Activated CD8-positive, alpha-beta memory T cell treated with anti-CD3 and anti-CD28 coated beads for 1 hour (primary cell): ENCODE measurements at places on chromosomes 7 and 10.

GRCh38 chr10:42734536-42734935, 48.1 kb upstream of the BMS1 start:
- no peak for DNase-seq

DNA sequence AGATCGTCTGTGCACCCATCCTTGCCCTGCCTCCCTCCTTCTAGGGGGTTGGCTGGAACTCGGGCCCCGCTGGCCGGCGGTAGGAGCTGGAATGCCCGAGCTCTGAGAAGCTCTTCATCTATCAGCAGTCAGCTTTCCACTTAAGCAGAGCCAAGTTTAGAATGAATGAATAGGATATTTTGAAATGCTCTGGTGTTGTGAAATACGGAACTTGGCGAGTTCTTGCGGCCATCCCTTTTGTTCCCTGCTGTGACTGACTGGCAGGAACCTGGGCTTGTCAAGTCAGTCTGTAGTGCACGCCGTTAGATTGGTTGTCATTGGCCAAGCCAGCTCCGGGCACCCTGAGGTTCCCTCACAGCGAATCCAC, 33.3 kb downstream of the FOXK1 start:
- no peak for DNase-seq

DNA sequence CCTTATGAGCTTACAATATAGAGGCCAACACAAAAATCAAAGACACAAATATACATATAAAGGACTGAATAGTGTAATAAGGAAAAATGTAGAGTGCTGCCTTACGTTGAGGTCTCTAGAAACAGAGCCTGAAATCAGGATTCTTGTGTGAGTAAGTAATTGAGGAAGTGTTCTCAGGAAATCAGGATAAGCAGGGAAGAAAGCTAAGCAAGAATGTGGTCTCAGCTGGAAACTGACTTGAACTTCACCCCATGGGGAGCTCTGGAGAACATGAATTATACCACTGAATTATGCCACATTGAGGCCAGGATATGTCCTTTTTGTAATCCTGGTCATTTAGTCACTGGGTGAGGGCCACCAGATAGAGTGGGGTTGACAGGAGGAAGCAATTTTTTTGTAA, 191.9 kb downstream of the ETV1 start:
- no peak for DNase-seq

GRCh38 chr10:77011874-77012811, 625.5 kb downstream of the KCNMA1 start:
- DNase-seq = no peak
